ENCODE measurements at places on chromosomes 5 and 9.

DNA sequence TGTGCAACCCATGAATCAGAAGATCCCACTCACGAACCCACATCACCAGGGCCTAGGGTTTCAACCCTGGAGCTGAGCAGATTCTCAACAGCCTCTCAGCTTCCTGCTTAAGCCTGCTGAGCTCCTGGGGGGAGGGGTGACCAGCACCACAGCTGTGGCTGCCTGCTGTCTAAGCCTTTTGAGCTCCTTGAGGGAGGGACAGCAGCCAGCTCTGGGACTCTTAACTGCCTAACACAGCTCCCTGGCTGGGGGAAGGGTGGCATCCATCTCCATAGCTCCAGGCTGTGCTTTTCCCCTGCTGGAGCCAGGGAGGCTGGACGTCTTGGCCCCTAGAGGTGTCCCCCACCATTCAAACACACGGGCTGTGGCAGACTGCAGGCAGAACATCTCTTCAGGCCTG, 250.3 kb downstream of the DMAC1 start:
- DNase-seq = peak; percentile 98

- peak; percentile 60 for DNase-seq
These were observed 6.6 kb upstream of the CCDC187 start for GRCh38 chr9:136310273-136311030.

- DNase-seq = no peak
These were observed 2.8 kb downstream of the SLC2A8 start for GRCh38 chr9:127399736-127400269.

DNA sequence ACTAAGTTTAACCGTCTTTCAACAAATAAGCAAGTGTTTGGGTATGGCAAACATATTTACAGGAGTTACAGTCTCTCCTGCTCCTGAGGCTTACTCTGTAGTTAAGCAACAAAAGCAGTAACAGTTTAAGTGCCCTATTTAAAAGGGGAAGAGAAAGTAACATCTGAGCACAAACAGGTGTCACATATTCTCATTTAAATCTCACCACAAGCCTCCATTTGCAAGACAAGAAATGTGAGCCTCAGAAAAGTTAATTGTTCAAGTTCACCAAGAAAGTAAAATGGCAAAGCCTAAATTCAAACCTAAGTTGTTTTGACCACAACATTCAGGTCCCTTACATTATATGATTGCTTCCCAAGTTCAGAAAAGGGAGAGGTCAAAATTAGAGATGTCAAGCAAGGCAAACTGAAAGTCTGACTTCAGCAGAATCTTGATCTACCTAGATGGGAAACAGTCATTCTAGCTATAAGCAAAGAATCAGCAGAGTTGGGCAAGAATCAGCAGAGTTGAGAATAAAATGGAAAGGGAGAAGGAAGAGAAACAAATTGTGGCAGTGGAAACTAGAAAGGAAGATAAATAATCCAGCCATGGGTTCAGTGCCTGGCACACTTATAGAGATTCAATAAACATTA, 93.4 kb downstream of the STRBP start:
- DNase-seq = no peak

GRCh38 chr5:172089298-172090117, 83.1 kb upstream of the FBXW11 start:
- no peak for DNase-seq

DNA sequence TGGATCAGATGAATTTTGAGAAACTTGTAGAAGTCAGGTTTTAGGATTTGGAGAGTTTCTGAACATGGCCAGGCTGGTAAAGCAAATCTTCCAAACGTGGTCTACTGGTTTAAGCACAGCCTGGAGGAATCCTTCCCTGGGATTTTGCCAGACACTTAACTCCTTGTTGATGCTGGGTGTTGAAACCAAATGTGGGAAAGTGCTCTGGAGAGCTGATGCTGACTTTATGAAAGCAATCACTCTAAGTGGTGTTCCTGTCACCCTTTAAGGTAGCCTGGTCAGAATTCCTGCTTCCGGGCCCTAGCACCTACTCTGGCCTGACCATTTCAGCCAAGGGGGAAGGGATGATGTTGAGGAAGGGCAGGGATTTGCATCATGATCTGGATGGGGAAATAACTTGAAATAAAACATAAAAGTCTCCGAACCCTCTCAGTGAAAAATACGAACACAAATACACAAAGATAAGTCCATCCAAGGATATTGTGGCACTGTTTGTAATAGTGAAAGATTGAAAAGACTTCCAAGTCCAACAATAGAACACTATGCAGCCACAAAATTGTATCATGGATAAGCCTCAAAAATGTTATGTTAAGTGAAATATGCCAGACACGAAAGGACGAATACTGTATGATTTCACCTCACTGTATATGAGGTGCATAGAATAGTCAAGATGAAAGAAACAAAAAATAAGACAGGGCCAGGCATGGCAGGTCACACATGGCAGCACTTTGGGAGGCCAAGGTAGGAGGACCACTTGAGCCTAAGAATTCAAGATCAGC, 57.7 kb downstream of the PDE6A start:
- no peak for DNase-seq

GRCh38 chr5:77204967-77205366, 5.5 kb upstream of the PDE8B start:
- DNase-seq = no peak

DNA sequence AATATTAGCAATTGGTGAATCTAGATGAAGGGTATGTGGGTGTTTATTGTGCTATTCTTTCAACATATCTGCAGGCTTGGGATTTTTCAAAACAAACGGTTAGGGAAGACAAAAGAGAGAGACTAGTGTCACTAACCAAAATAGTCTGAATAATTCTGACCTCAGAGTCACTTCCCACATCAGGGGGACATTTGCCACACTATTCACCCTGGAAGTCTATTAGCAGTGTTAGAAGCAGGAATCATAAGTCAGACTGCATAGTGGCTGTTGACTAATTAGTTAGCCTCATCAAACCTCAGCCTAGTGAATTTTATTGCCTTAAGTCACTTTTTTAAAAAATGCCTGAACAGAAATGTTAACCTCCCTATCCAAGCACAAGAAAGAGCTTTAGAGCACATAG, 169.2 kb upstream of the RGMB start:
- DNase-seq = no peak

GRCh38 chr5:67878933-67879332, 336.6 kb upstream of the PIK3R1 start:
- DNase-seq = no peak

DNA sequence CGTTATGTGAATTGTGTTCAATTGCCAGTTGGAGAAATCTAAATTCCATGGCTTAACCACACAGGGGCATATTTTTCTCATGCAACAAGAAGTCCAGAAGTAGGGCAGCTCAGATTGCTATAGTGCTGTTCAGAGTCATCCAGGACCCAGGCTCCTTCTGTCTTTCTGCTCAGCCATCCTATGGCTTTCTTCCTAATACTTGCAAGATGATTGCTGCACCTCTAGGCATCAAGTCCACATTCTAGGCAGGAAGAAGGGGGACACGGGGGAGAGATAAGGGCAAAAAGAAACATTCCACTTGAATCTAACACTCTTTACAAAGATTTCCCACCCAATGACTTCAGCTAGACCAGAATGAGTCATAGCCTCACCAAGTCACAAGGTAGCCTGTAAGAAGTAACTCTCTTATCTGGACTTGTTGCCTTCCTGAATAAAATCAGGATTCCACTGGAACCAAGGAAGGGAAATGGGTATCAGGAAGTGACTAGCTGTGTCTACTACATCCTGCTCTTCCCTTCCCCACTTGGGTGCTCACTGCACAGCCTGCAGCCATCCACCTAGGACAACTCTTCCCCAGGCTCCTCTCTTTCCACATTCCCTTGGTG, 5.3 kb downstream of the ERAP2 start:
- DNase-seq = no peak

DNA sequence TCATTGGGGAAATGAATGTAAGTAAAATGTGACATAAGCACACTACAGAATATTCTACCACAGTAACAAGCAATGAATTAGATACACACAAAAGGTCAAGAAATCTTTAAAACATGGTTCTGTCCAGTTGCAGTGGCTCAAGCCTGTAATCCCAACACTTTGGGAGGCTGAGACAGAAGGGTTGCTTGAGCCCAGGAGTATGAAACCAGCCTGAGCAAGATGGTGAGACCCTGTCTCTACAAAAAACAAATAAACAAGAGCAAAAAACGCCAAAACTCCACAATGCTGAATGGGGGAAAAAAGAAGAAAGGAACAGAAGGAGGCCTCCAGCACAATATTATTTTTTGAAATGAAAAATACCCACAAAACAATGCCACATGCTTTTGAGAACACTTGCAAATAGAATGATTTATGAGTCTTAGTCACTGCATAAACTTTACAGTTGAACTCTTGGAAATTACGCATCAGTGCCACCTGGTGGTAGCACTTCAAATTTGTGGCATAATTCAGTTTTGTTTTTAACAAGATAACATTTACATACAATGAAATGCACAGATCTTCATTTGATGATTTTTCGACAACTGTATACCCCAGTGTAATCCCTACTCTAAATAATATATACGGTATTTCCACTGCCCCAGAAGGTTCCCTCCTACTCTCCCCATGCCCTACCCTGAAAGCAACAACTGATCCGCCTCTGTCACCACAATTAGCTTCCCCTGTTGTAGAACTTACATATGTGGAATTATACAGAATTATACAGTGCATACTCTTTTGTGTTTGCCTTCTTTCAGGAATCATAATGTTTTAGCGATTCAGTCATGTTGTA, 14.4 kb upstream of the SPINK4 start:
- no peak for DNase-seq

DNA sequence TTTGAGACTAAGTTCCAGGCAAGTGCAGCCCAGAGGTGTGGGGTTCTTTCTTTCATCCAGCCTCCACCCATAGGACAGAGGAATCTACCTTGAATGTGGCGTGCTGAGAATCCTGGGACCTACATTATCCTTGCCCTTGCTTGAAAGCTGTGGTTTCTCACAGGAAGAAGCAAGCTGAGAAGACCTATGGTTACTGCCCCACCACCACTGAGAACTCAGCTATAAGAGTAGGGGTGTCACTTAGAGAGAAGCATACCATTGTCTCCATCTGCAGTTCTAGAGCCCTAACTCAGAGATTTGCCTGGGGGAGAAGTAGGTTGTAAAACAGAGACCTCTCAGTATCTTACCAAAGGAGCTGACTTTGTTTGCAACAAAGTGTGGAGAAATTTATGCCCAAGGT, 72.4 kb downstream of the SV2C start:
- DNase-seq = no peak

DNA sequence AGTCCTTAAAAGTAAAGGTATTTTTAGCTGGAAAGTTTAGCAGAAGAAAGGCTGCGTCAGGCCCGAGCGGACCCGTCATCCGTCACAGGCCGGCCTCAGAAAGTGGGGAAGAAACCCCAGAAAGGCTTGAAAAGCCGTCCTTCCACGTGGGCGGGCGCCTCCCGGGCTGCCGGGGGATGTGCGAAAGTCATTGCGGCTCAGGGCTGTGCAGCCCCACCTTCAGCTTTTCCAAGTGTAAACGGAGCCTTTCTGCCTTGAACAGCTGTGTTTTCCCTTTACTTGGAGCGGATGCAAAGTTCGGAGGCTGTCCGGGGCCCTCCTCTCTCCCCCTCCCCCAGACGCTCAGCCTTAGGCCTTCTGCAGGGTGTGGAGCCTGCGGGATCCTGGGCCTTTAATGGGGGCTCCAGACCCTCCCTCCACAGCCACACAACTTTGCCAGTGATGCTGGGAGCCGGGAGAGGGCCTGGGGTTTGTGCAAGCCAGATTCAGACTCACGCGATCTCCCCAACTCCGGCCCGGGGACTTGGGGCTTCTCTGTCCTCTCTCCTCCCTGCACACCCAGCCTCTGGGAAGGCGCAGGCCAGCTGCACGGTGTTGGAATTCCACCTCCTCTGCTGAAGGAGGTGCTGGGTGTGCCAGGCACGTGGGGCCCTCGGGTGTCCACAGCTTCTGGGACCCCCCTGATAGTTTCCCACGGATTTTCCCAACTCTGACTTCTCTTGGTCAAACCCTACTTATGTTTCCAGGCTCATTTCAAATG, 95.5 kb upstream of the RAPGEF1 start:
- no peak for DNase-seq

- DNase-seq = peak; percentile 55
These were observed 172.1 kb upstream of the PPP1R2B start for GRCh38 chr5:156677963-156678362.

DNA sequence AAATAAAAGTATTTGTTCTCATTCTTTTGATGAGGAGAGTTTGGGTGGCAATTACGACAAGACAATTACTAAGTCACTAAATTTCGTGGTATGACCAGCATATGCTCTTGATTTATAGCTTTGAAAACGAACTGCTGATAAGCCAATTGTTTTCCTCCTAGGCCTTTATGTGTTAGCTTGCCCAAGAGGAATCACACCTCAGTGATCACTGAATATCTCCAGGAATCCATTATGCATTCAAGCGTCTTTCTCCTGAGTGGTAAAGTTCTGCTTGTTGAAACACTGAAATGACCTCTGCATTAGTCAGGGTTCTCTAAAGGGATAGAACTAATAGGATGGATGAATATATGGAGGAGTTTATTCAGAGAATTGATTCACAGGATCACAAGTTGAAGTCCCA, 677.7 kb upstream of the MEF2C start:
- DNase-seq = no peak

GRCh38 chr5:53893626-53894025, 333.2 kb downstream of the NDUFS4 start:
- DNase-seq = peak; percentile 0

GRCh38 chr9:8733131-8733954, 933.8 kb upstream of the DMAC1 start:
- peak; percentile 83 for DNase-seq

GRCh38 chr5:158811921-158812320, 287.8 kb downstream of the EBF1 start:
- no peak for DNase-seq

DNA sequence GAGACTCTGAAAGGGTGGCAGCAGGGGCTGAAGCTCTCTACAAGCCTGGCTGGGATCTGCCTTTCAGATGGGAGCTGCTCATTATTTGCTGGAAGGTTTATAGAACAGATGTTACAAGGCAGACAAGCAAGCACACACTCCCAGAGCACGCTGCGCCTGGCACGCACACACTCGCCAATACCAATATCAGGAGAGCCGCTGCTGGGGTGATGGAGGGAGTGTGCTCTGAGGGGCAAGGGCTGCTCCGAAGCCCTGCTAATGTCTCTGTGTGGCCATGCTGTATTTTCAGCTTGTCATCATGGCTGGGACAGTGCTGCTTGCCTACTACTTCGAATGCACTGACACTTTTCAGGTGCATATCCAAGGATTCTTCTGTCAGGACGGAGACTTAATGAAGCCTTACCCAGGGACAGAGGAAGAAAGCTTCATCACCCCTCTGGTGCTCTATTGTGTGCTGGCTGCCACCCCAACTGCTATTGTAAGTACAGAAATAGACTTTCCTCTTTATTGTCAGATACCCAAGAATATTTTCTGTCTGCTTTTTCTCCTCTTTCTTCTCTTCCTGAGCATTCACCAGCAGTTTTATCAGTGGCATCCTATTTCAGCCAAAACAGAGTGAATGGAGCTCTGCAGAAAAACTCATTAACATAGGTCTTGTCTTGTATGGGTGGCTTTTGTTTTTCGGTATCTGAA, 115.1 kb downstream of the BAAT start:
- DNase-seq = no peak

GRCh38 chr5:31442058-31442745, 89.7 kb downstream of the DROSHA start:
- DNase-seq = no peak

GRCh38 chr5:4584982-4585381, 555.1 kb upstream of the ADAMTS16 start:
- DNase-seq = no peak

GRCh38 chr5:35320029-35320428, 89.7 kb upstream of the PRLR start:
- no peak for DNase-seq

GRCh38 chr9:135712613-135713295, 10.8 kb downstream of the KCNT1 start:
- peak; percentile 28 for DNase-seq

All from NCI-H524 (cell line).